ENCODE measurements at places on chromosomes 3 and 15.

DNA sequence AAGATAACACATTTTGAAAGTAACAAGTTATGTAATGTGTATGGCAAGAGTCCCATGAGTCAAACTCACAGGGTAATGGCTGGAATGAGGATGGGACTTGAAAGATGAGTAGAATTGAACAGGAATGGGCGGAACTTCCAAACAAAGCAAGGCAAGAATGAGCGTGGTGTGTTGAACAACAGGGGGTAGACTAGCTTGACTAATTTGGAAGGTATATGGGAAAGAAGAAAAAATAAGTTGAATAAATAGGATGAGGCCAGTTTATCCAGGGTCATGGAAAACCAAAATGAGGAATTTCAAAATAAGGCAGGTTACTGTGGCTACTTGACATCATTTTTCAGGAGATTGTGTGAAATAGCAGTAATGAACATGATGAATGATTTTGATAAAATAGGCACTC, 2.5 kb upstream of the DPH6 start:
- no peak for DNase-seq

GRCh38 chr15:84727429-84727828, 11.5 kb upstream of the SEC11A start:
- no peak for DNase-seq

DNA sequence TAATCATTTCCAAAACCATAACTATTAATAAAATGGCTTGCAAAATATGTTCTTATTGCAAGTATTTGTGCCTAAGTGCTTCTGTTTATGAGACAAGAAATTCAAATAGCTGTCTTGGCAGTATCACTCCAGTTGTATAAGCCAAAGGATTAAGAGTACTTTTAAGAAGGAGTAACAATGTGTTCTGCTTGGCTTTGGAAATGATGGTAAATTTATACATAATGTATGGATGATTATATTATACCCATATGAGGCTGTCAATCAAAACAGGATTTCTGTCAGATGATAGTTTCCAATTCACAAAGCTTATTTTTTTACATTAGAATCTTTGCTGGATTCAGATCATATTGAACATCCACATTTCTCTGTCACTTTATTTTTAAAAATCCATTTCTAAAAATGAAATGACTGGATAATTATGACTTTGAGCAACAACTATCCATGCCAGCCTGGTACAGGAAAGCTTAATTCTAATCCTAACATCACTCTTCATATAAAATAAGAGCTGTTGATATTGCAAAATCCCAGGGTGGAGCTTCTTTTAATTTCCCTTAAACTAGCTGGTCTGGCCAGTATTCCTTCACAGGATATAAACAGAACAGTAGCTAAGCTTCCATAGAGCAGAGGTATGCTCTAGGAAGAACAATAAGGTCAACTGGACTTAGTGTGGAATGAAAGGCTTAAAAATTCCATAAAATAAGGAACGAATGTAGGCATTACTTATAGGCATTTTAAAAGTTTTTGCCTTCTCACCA, 30.0 kb upstream of the ZNF280D start:
- no peak for DNase-seq

DNA sequence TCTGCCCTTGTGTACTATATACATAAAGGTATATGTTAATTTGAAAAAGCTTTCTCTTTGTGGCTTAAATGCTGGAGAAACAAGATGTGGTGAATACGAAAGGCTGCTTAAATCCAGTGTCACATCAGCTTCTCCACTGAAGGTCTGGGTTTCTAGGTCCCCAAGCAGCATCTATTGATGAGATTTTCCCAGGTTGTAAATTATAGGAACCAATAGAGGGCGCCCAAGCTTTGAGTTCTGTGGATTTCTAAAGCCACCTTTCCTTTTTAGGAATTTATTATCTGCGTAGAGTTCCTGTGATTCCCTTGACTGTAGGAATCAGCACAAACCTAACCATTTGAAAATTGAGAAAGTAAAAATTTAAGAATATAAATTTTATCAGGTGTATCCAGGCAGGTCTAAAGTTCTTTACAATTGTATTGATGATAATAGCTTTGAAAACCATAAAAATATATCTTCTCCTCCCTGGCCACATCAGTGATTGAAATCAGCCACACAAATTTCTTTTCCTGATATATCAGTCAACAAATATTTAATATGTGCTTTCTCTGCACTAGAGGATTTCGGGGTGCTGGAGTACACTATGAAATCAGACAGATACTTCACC, 88.3 kb upstream of the ADAMTSL3 start:
- no peak for DNase-seq

- no peak for DNase-seq
Observed at GRCh38 chr3:154013736-154014135, 107.5 kb upstream of the ARHGEF26 start.

GRCh38 chr15:70192041-70192440, 94.3 kb upstream of the TLE3 start:
- DNase-seq, result no peak

DNA sequence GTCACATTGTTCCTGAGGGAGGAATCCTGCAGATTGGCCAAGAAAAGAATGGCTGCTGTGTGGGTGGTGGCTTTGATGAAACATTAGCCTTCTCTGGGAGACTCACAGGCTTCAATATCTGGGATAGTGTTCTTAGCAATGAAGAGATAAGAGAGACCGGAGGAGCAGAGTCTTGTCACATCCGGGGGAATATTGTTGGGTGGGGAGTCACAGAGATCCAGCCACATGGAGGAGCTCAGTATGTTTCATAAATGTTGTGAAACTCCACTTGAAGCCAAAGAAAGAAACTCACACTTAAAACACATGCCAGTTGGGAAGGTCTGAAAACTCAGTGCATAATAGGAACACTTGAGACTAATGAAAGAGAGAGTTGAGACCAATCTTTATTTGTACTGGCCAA, 6.1 kb downstream of the PTX3 start:
- no peak for DNase-seq

DNA sequence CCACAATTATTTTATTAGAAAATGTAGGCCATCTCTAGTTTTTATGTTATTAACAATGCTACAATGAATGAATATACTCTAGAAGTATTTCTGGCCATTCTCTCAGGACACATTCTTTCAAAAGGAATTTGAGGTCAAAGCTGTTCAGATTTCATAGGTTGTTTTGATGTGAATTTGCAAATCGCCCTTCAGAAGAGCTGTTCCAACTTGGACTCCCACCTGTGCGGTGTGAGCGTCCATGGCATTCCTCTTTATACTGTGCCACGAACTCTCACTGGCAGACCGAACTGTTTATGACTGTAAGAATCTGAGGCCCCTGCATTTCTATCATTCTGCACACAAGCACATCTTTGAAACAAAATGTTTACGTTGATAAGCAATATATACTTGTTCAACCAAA, 18.6 kb upstream of the SLC24A5 start:
- no peak for DNase-seq

DNA sequence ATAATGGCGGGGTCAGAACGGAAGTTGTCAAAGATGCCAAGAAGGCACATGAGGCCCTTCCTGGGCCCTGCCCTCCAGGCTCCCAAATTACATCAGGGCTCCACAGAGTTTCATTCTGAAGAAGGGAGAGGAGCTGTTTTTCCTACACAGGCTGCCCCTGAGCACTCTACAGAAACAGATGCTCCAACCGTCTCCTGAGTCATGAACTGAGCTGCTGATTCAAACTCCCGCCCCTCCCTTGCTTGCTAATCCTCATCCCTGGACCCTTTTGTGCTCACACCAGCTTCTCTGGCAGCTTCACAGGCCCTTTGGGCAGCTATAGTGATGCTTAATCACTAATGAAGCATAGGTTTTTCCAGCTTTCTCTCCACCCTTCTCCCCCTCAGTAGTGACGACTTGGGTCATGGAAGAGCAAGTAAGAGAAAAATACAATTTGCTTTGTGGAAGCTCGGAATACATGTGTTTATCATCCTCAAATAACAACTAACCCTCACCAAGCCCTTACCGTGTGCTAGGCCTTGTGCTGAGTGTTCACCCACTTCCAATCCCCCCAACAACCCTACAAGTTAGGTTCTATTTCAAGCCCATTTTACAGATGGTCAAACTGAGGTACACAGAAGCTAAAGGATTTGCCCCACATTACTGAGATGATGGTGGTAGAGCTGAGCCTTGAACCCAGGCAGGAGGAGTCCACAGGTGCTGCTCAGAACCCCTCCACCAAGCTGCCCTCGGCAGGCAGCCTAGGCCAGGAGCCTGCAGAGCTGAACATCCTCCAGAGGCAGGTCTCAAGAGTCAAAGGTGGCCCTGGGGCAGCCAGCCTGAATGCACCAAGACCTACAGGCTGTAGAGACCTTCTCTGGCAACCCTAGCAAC, 21.9 kb downstream of the MEGF11 start:
- no peak for DNase-seq

- no peak for DNase-seq
Observed at GRCh38 chr3:135033737-135034136, 238.7 kb downstream of the EPHB1 start.

GRCh38 chr3:172029425-172030098, 9.8 kb upstream of the FNDC3B start:
- no peak for DNase-seq

Data from stimulated activated CD4-positive, alpha-beta T cell treated with anti-CD3 and anti-CD28 coated beads, Interleukin-2, amount 100 ng/mL, for 4 hours (primary cell).